AG08395 (cell line): ENCODE measurements at places on chromosomes 7 and 10.

GRCh38 chr10:21292763-21293517, 232.5 kb downstream of the SKIDA1 start:
- peak; percentile 92 for DNase-seq

DNA sequence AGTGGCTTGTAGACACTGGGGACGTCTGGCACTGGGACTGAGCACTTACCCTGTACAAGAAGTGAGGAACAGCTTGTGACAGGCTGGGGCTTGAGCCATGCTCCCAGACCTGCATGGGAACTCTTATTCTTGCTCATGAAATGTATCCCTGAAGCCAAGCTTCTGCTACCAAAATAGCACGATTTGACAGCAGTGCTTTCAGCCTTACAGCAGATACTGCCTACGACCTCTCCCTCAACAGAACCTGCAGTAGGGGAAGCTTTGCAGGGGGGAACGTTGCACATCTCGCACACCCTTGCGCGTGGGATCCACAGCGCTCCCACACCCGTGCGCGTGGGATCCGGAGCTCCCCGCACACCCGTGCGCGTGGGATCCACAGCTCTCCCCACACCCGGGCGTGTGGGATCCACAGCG, 88.0 kb downstream of the CREM start:
- DNase-seq, result no peak

DNA sequence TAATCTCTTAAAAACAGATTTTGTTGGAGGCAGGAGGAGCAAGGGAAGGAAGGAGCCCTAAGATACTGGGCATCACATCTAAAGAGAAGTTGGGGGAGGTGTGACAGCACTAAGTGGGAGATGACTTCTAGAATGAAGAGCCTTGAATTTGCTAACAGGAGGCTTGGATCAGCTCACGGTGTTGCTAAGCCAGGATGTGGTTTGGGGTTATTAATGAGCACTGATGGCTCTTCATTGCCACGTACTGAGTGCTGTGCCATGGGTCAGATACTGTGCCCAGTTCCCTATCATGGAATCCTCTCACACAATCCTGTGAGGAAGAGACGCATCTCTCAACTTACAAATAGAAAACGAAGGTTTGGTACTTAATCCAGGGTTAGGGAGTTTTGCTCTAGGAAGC, 78.5 kb downstream of the C7orf25 start:
- no peak for DNase-seq

DNA sequence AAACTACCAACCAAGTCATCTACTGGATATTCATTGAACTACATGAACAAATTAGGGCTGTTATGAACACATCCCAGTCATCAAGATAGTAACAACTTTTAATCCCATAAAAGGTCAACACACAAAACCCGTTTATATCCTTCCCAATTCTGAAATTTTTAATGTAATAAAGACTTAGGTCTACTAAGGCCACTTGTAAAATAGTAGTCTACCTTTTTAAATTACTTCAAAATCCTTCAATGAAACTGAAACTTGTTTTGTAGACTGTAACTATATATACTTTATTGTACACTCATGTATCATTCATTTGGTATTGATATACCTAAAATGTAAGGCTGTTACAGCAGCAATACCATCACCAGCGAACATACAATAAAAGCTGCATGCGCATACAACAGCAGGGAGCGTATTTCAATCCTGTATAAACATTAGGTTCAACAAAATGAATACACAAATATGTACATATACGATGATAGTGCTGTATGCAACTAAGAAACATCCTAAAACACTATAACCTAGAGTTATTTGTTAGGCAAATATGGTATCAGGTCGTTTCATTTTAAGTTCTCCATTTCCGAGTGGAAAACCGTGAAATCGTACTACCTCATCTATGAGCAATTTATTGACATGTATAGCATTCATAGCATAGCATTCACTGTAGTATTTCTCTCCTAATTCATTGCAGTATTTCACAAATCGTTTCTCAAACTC, 973 bp downstream of the ATAD1 start:
- no peak for DNase-seq

- no peak for DNase-seq
Measured at GRCh38 chr7:780081-780480, 52.2 kb upstream of the SUN1 start.

GRCh38 chr10:27770181-27770580, 24.6 kb upstream of the MKX start:
- DNase-seq, result no peak

- DNase-seq, result peak; percentile 69
Measured at GRCh38 chr10:79483948-79484347, 28.4 kb upstream of the EIF5AL1 start.

DNA sequence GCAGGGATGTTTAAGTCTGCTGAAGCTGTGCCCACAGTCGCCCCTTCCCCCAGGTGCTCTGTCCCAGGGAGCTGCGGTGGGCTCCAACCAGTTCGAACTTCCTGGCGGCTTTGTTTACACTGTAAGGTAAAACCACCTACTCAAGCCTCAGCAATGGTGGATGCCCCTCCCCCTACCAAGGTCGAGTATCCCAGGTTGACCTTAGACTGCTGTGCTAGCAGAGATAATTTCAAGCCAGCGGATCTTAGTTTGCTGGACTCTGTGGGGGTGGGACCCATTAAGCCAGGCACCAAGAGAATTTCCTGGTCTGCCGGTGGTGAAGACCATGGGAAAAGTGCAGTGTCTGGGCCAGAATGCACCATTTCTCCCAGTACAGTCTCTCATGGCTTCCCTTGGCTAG, 56.0 kb downstream of the CCDC7 start:
- DNase-seq, result no peak

GRCh38 chr7:102152672-102153598, 133.7 kb upstream of the SH2B2 start:
- no peak for DNase-seq

DNA sequence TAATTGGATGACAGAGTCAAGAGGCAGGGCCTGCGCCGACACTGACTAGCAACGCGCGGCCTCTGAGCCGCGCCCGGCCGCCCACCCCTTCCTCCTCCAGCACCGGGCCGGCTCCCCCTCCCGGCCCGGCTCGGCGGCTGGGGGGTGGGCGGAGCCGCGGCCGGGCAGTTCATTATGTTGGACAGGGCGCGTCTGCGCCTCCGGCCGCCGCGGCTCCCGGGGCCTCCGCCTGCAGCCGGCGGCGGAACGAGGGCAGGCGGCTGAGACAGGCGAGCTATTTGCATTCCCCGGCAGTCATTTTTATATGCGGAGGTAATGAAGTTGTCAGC, 106.7 kb downstream of the SNX10 start:
- peak; percentile 44 for DNase-seq

GRCh38 chr7:51007551-51008505, 225.1 kb upstream of the GRB10 start:
- no peak for DNase-seq

DNA sequence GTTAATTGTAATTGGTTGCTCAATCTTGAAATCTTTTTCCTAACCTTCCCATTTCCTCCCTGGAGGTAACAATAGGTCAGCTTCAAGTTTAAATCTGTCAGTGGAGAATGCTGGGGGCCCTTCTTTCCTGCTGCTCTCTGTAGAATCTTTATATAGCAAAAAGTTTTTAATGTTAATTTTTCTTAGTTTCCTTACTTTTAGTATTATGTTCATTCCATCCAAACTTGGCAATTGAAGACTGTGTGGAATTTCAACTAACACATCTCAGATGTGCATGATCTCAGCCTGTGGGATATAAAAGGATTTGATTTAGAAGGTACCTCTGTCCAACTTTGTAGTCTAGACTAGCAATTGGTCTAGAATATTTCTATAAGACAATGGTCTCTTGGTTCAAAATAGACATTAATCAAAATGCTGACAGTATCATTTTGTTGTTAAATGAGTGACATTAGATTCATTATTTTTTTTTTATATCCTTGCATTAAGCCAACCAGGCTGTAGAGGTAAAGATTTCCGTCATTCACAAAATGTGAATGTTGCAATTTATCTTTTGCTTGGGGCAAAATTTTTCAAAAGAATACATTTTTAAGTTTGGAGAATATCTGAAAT, 100.4 kb upstream of the SEMA3A start:
- DNase-seq, result peak; percentile 12

DNA sequence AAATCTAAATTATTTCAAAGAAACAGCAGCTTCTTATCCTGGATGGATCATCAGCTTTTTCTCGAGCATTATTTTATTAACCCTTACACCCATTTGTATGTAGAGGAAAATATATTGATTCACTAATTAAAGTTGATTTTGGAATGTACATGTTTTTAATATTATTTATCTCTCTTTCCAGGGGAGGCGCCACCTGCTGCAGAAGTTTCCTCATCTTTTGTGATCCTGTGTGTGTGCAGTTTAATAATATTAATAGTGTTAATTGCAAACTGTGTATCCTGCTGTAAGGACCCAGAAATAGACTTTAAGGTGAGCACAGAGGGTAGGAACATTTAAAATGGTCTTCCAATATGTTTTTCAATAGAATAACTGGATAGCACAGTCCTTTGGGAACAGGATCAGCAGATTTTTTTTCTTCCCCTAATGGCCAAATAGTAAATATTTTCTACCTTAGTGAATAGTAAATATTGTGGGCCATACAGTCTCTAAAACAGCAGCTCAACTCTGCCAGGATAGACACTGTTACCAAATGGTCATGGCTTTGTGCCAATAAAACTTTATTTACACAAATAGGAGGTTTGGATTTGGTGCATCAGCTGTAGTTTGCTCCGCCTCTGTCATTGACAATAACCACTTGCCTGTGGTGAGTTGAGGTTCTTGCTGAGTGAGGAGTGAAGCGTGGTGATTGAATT, 30.6 kb downstream of the LMTK2 start:
- DNase-seq, result no peak

DNA sequence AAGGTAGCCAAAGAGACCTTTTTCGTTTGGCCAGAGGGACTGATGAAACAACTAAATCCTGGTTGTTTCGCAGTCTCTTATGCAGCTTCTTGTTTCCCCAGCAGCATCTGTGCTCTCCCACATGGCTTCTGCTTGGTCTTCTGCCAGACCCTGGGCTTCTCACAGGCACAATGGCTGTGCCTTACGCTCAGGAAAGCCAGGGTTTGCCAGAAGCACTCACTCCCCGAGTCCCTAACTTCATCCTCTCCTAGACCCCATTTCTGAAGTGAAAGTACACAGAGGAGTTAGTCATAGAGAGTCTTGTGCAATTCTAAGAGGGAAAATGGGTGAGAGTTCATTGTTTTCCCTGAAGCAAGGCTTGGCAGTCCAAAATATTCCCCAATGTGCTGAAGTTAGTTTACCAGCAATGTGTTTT, 121.7 kb downstream of the EVX1 start:
- DNase-seq, result peak; percentile 75

- no peak for DNase-seq
Measured at GRCh38 chr10:44066527-44067255, 318.2 kb downstream of the CXCL12 start.

DNA sequence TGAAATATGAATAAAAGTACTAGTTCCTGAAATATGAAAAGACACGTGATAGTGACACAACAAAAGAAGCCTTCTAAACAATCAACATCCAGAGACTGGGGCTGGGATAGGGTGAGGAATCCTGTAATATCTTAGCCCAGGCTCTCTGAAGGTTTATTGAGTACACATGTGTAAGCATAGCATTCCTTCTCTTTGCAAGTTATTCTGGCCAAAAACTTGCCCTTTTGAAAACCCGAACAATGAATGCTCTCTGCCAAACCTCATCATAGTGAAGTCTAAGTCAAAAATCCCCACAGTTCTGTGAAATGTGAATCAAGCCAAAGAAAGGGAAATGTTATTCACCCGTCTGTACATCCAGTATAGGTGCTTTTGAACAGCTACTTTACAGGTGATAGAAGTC, 11.6 kb downstream of the SEMA3D start:
- DNase-seq, result peak; percentile 15

DNA sequence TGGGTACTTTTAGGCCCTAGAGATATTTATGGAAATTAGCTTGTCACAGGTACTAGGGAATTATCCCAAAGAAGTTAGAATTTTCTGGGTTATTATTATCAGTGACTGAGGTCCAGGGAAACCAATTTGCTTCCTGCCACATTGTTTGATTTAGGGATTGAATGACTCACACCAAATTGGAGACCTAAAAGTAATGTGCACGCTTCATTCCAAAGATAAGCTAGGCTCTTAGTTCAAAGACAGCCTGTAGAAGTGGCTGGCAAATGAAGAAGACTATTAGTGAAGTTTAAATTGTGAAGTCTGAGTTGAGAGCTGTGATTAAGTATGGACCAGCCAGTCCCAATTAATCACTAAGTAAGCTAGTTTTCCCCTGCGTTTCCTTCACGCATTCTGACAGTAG, 188.1 kb upstream of the MYO3A start:
- no peak for DNase-seq

- DNase-seq, result peak; percentile 62
Measured at GRCh38 chr7:73995330-73995729, 32.6 kb upstream of the ELN start.

DNA sequence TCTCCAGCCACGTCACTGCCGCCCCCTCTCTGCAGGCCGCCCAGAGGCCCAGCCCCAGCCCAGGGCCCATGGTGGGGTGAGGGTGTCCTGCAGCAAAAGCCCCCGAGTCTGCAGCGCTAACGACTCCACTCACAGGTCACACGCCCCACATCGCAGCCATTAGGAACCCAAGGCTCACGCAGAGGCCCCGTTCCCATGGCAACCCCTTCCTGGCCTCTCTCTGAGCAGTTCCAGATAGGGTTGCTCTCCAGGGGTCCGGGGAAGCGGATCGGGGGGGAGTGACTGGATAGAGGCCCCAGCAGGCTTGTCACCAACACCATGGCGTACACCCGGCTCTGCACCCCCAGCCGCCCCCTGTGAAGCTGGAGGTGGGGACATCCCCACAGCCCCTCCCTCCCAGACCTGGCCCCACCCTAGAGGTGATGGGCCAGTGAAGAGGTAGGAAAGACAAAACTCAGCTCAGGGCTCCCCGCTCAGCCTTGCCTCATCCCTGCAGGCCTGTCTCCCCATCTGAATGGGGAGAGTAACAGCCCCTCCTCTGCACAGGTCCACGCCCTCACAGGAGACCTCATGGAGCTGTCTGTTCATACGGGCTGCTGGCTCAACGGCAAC, 41.2 kb downstream of the TNRC18 start:
- DNase-seq, result peak; percentile 38

- no peak for DNase-seq
Measured at GRCh38 chr10:593901-594457, 95.5 kb downstream of the DIP2C start.

- DNase-seq, result no peak
Measured at GRCh38 chr7:5230265-5231067, 40.4 kb downstream of the WIPI2 start.

- no peak for DNase-seq
Measured at GRCh38 chr7:110001254-110001938, 1089.5 kb upstream of the LRRN3 start.
